ENCODE measurements at places on chromosomes 6 and 20.

DNA sequence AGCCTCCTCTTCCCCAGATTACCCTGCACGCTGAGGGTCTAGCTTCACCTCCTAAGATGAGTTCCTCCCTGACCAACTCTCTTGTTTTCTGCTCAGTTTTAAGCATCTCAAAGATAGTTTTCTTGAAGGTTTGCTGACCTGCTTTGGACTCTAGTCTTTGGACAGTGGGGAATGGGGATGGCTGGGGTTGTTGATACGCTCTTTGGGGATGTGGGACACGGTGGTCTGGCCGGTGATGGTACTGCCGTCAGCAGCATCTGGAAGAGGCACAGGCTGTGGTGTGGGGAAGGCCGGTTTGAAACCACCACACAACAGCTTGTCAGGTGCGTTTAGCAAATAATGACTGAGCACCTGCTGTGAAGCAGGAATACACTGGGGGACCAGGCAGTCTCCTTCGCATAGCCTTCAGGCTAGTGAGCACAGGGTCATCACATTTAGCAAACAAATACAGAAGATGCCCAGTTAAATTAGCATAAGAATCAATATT lies 94.1 kb downstream of the TMEM242 start:
- DNase-seq: peak; percentile 96

- no peak for DNase-seq
Measured at GRCh38 chr6:82145926-82146452, 101.6 kb downstream of the IBTK start.

GRCh38 chr20:63215101-63216040 lies 560 bp downstream of the YTHDF1 start:
- DNase-seq: no peak

DNA sequence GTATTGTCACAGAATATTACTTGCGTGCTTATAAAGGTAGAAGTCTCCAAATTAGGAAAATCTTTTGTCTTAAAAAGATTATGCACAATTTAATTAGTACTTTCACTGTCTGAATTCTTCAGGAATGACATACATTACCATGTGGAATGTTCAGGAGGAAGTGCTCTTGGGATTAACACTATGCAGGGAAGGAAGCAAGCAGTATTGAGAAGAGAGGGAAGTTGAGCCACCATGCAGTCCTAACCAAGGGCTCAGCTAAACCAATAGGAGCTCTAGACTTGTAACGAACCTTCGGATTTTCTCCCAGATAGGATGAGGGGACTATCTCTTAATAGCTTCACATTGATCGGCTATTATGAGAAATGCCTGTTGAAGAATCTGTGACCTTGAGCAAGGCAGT lies 918.4 kb upstream of the MANEA start:
- DNase-seq: no peak

GRCh38 chr6:69796073-69796641 lies 653 bp downstream of the LMBRD1 start:
- DNase-seq: no peak

- DNase-seq: no peak
Measured at GRCh38 chr20:14879839-14880238, 542.4 kb upstream of the FLRT3 start.

DNA sequence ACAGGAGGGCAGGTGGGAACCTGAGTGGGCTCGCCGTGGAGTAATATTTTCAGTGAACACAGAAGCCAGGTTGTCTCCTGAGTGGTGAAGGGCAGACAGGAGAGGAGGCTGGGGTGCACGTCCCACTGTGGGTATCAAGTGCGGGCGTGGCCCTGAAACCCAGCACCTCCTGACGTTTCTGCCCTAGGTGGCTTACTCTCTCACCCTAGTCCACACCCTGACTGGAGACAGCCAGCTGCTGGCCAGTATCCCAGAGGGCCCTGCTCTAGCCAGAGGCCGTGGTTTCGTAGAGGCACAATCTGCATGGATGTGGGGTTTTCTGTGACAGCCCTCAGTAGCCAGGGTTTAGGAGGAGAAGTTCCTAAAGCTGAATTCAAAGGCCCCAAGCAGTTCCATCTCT lies 86.7 kb downstream of the TRERF1 start:
- no peak for DNase-seq

DNA sequence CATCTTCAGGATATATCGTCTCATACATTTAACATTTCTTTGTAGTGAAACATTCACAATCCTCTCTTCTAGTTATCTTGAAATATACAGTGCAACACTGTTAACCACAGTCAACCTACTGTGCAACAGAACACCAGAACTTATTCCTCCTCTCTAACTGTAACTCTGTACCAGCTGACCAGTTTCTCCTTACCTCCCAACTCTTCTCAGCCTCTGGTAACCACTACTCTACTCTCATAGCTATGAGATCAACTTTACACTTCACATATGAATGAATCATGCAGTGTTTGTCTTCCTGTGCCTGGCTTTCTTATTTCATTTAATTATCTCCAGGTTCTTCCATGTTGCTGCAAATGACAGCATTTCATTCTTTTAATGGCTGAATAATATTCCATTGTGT lies 337.6 kb downstream of the BTBD9 start:
- no peak for DNase-seq
